ENCODE measurements at places on chromosomes 4 and X.

DNA sequence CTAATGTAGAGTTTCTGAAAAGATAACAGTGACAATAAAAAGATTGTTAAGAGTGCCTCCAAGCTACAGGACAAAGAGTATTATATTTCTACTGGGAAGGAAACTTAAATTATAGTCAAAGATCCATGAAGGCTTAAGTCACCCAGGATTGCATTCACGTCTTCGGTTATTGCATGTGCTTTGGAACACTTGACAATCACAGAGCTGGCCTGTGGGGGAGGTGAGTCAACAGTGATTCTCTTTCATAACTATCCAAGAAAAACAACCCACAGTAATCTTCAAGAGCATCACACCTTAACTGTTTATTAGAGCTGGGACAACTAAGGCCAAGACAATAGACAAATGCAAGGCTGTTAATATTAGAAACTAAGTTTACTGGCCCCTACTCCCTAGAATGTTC is 40.3 kb downstream of the PDGFC start:
- DNase-seq: no peak

DNA sequence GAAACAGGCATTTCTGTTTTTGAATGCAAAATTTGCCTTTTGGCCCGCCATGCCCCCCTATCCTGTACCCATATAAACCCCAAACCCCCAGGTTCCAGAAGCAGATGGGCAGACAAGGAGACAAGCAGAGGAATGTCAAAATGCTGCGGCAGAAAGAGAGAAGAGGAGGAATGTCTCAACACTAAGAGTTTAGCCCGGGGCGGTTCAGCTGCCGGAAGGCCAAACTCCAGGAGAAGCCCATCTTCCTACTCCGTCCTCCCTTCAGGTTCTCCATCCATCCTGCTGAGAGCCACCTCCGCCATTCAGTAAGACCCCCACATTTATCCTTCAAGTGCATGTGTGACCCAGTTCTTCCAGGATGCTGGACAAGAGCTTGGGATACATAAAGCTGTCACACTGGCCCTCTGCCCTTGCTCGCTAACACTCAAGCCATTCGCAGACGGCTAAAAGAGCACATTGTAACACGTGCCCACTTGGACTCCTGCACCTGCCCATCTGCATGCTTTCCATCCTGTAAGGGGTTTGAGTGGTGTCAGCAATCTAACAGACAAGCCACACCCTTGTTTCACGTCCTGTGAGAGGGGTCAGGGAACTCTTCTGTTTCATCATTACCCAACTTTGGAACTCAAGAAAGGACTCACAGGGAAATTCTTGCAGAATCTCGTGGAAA is 31.3 kb downstream of the TLR10 start:
- no peak for DNase-seq

DNA sequence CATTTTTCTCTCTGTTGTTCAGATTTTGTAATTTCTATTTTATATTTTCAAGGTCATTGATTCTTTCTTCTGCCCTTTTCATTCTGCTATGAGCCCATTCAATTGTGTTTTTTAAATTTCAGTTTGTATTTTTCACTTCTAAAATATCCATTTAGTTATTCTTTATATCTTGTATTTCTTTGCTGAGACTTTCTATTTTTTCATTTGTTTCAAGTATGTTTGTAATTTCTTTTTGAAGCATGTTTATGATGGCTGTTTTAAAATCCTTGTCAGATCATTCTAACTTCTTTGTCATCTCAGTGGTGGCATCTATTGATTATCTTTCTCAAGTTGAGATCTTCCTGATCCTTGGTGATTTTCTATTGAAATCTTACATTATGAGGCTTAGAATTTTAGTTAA is 157.2 kb upstream of the USP9X start:
- DNase-seq: no peak

- no peak for DNase-seq
These were observed 101.1 kb downstream of the ADGRL3 start for GRCh38 chr4:61301271-61301670.

- DNase-seq: no peak
These were observed 78.8 kb upstream of the TBC1D9 start for GRCh38 chr4:140834839-140835495.

- no peak for DNase-seq
These were observed 110.1 kb downstream of the PGRMC2 start for GRCh38 chr4:128177498-128177897.

DNA sequence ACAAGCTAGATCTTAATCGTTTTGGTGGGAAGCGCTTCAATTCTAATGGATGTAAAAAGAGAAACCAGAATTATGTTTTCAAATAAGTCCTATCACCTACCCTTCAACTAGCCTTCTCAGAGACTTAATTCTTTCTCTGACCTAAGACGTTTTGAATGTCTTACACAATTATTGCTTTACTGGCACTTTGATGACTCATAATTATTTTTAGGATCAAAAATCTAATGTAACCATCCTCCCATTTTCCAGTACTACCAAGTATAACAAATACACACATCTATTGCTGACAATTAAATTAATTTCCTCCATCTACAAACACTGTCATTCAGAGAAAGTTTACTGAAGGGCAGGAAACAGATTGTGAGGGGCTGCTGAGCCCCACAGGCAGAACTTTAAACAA is 108.6 kb downstream of the PPP3CA start:
- DNase-seq: no peak

- DNase-seq: no peak
These were observed 982 bp downstream of the PDLIM5 start for GRCh38 chr4:94452476-94453371.

DNA sequence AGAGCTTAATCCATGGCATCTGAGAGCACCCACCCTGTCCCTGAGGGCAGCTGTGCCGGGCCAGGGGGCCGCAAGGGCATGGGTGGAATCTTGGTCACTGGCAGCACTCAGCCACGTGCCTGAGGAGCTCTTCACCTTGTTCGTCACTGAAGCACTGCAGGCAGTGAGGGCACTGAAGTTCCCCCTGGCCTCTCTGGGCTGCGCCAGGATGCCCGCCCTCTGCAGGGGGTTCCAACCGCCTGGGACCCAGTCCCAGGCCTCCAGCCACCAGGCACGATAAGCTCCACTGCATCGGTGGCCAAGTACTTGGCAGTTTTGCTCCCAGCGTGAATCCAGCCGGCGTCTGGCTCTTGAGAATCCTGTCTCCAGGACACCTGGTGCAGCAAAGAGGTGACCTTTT is 96.4 kb upstream of the MED14 start:
- no peak for DNase-seq

DNA sequence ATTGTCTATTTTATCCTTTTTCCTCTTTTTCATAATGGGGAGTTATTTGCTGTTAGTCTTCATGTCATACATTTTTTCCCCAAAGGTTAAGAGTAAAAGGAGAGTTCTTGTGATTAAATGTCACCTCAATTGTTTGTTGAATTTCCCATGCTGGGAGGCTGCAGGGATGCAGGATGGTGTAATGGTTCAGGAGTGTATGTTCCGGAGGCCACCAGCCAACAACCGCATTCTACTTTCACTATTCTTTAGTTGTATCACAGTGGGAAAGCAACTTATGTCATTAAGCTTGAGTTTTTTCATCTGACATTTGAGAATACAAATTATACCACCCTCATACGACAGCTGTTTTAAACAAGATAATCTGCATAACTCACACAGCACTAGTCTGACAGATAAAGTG is 15.4 kb downstream of the AFP start:
- no peak for DNase-seq

DNA sequence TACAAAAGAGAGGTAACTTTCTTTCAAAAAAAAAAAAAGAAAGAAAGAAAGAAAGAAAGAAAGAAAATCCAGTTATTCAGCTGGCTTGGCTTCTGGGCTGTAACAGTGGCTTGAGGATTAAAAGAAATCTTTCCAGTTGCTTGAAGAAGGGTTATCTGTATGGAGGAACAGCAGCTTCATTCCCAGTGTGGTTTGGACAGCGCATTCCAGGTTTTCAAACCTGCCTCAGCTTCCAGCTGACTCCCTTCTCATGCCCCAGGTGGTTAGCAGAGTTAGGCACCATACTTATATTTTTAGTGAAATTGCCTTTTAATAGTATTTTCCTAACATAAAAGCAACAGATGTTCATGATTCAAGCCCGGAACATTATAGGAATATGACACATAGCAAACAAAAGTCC is 48.6 kb downstream of the TMEM164 start:
- no peak for DNase-seq

DNA sequence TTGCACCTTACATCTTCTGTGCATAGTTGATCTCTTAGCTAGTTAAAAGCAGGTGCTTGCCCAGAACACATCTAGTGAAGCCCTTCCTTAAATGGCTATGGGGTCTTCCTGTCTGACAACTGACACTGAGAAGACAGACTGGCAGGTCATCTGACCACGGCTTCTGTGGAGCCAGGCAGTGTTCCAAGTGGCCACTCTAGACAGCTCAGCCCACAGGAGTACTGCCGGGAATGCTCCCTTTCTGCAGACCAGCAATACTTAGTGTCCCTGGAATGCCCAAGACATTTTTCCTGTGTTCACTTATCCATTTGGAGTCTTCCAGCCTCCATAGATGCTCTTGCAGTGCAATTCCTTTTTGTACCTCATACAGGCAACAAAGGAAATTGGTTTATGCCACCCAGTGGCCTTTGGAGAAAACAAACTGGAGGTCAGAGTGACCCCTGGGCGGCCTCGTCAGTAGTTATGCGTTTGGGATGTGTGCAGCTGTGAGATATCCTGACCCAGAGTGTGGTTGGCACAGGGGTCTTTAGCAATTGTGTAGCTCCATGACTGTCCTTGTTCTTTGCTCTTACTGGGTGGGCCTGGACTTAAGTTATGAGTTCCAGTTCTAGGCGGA is 335.5 kb downstream of the ARHGAP10 start:
- DNase-seq: no peak

GRCh38 chr4:76784237-76784636 is 113.7 kb downstream of the SOWAHB start:
- DNase-seq: no peak

DNA sequence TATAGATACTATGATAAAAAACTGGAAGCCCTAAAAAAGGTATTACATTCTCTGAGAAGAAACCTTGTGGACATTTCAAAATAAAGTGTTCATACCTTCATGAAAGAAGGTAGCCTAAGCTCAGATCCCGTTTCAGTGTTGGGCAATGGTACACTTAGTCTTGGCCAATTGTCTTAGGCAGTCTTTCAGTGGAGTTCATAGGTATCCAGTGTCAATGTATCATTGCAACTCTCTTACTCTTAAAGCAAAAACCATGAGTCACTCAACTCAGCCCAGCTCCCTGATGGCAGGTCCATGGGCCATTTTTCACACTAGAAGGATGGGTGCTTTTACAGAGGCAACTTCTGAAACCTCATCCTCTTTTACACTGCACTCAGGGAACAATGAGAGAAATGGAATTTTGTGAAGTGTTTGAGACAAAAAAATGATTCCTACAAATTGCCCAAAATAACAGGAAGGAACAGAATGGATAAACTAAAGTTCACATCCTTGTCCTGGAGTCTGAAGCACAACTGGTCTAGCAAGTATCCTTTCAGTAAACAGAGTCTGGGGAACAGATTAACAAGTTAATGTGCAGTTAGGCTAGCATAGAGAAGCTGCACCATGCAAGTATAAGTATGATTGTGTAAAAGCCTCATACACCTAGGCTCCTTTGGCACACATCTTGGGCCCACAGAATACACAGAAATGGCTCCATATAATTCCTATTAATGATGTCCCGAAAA is 7.0 kb upstream of the ZNF827 start:
- DNase-seq: no peak

DNA sequence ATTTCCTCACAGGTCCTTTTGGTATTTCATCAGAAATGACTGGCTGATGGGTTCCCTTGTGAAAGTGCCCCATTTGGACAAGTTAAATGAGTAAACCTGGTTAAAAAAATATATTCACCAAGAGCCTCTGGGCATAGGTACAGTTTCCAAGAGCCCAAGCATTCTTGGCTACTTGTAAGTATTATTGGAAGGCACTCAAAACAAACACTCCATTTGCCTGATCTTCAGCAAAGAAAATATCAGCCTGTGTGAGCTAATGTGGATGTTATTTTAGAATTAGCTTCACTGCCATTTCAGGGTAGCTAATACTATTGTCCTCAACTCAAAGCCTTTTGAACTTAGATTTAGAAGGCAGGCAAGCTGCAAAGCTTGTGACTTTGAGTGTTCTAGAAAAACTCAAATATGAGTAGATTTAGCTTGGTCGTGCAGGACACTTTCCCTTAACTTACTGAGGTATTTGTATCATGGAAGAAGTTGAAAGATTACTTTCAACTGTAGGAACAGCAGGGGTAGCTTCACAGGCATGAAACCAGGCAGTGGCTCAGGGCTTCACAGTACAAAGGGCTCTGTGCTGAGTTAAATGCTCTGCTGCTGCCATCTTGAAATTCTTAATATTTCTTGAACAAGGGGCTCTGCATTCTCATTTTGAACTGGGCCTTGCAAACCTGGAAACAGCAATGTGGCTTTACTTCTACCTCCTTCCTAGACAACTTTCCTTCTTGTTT is 177.2 kb downstream of the AMELX start:
- DNase-seq: no peak

- no peak for DNase-seq
These were observed 34.3 kb upstream of the GUCY1A1 start for GRCh38 chr4:155632310-155632840.

DNA sequence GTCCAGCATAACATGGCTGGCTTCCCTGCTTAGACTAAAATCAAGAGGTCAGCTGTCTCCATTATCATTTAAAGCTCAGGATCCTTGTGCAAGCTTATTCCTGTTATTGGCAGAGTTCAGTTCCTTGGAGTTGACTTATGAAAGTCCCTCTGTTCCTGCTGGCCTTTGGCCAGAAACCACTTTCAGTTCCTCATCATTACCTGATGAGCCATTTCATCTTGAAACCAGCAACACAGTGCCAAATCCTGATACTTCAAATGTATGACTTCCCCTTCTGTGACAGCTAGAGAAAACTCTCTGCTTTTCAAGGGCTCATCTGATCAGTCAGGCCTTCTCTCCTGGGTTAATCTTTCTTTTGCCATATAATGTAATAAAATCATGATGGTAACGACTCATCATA is 110.6 kb upstream of the FSTL5 start:
- no peak for DNase-seq

DNA sequence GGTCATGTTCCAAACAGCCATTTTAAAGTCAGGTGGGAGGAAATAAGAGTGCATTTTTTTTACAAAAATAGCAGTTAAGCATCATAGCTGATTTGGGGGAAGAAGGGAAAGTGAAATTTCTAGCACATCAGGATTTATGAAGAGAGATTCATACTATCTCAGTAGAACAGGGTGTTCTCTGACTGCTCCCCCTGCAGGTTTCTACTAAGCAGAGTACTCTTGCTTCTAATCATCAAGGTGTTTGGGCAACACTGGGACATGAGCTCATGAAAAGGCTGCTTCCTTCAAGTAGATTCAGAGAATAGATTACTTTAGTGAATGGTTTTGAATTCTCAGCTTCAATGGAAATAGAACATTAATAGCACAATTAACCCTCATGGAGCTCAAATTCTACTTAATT is 591.4 kb upstream of the PCDH10 start:
- DNase-seq: no peak

Data from cerebellar nuclear complex (tissue), 1 donor.